PC-3 (cell line): ENCODE measurements at places on chromosomes 12 and 14. TPM values are rescaled to one million over a fixed set of nuclear protein-coding genes. Genes with fewer than 3 reads are reported as not detected.

DNA sequence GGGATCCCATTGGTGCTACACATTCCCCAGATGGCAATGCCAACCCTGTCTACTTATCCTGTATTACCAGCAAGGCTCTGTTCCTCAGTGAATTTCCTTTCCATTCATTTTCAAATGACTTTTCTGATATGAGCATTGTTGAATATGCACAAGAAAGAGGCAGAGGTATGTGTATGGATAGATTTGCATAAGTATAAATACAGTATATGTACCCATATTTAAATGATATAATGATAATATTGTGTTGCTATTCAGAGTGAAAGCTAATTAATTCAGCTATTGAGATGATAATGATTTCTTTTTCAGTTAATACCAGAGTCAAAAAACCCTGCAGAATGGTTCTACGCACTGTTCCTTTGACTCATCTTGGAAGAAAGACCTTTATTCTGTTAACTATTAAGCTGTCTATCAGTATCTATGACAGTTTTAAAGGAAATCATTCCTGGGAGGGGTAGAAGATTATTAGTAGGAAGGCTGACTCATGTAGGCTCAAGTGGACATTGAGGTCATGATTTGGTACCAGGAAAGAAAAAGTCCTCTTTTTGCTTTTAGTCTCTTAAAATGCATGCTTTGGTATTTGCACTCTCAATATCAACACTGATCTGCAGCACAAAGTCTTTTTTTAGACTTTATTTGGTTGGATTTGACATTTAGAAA, 44.9 kb upstream of the GAS2L3 start:
- no peak for DNase-seq

- peak; percentile 76 for DNase-seq
Measured at GRCh38 chr12:124774462-124775167, 89.0 kb downstream of the SCARB1 start.

GRCh38 chr12:78929075-78929418, 64.5 kb downstream of the SYT1 start:
- no peak for DNase-seq

GRCh38 chr12:106774808-106775524, 484 bp downstream of the RIC8B start:
- peak; percentile 12 for DNase-seq

DNA sequence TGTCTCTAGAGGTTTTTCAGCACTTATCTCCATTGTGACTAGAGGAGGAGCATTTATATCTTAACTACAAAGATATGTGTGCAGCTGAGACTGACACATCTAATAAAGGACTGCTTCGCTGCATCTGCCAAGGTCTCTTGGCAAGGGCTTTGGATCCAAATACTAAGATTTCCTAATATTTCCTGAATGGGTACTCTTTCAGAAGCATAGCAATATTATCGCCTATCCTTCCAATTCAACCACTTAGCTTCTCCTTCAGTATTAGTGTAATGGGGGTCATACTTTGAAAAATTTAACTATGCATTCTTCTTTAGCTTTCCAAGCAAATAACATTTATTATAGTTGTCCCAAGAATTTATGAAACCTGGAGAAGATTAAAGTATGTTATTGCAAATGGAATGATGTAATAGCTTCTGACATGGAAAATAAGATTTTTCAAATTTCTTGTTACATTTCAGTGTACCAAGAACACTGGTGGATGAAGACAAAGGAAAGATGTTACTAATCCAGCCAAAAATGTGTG, 243.0 kb upstream of the PDE3A start:
- no peak for DNase-seq

- DNase-seq, result no peak
Measured at GRCh38 chr14:99703381-99703780, 19.3 kb downstream of the CYP46A1 start.

- peak; percentile 32 for DNase-seq
Measured at GRCh38 chr12:65655074-65655493, 169.2 kb upstream of the HMGA2 start.

DNA sequence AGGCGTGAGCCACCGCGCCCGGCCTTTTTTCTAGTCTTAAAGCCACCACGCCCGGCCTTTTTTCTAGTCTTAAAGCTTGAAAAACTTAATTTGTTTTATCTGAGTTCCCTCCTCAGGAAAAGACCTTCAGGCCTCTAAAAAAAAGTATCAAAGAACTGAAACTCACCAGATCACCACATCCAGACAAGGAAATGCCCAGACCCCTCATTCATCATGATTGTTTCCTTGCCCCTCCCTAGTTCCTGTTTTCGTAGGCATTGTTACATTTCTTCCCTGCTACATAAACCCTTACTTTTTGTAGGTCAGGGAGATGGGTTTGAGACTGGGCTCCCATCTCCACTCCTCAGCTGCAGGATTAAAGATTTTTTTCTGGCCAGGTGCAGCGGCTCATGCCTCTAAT, 21.1 kb upstream of the VWF start:
- no peak for DNase-seq

- no peak for DNase-seq
Measured at GRCh38 chr12:57066245-57066644, 12.3 kb downstream of the NEMP1 start.

GRCh38 chr14:33742166-33742565, 208.7 kb downstream of the EGLN3 start:
- no peak for DNase-seq

DNA sequence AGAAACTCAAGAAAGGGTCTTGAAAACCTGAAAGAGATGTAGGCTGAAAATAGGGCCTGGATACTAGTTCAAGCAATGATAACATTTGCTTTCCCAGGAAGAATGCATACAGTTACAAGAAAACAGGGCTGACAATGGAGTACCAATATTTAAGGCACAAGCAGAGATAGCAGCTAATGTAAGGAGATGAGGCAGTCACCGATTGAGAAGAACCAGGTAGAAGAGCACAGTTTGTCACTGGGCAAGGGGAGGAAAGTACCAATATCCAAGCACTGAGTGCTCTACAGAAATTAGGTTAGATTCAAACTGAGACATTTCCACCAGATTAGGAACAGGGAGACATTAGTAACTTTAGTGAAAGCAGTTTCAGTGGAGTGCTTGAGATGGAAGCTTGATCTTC, 19.9 kb downstream of the RPS6KA5 start:
- DNase-seq, result no peak

DNA sequence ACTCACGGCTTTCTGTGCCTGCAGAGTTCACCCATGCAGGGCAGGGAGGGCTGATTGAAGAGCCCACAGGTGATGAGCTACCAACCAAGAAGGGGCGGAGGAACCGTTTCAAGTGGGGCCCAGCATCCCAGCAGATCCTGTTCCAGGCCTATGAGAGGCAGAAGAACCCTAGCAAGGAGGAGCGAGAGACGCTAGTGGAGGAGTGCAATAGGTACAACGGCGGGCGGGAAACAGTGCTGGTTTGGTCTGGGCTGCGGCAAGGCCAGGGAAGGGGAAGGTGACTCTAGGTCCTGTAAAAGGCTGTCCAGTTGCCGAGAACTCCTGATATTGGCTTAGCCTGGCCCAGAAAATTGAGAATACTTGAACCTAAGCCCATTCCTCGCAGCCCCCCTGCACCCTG, 15.2 kb downstream of the HNF1A start:
- DNase-seq, result no peak

- DNase-seq, result peak; percentile 62
Measured at GRCh38 chr12:106645074-106645421, 62.2 kb downstream of the RFX4 start.

GRCh38 chr14:99073431-99073830, 198.6 kb downstream of the BCL11B start:
- DNase-seq, result no peak

GRCh38 chr14:23054000-23054811, 3.1 kb downstream of the CDH24 start:
- no peak for DNase-seq

- no peak for DNase-seq
Measured at GRCh38 chr14:65867333-65867732, 454.8 kb downstream of the FUT8 start.

DNA sequence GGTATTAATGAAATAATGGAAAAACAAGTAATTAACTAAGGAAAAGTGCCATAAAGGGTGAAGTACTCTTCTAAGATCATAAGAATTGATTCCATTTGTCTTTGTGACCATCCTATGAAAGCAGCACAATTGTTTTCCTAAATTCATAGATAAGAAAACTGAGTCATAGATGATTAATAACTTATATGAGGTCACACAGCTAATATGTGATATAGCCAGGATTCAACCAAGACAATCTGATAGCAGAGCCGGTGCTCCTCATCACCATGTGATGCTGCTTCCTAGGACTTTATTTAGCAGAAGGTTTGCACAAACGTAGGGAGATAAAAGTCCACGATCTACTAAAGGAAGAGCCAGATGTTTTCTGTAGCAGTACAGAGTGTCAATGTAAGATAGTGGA, 181.5 kb upstream of the SYT1 start:
- peak; percentile 12 for DNase-seq

DNA sequence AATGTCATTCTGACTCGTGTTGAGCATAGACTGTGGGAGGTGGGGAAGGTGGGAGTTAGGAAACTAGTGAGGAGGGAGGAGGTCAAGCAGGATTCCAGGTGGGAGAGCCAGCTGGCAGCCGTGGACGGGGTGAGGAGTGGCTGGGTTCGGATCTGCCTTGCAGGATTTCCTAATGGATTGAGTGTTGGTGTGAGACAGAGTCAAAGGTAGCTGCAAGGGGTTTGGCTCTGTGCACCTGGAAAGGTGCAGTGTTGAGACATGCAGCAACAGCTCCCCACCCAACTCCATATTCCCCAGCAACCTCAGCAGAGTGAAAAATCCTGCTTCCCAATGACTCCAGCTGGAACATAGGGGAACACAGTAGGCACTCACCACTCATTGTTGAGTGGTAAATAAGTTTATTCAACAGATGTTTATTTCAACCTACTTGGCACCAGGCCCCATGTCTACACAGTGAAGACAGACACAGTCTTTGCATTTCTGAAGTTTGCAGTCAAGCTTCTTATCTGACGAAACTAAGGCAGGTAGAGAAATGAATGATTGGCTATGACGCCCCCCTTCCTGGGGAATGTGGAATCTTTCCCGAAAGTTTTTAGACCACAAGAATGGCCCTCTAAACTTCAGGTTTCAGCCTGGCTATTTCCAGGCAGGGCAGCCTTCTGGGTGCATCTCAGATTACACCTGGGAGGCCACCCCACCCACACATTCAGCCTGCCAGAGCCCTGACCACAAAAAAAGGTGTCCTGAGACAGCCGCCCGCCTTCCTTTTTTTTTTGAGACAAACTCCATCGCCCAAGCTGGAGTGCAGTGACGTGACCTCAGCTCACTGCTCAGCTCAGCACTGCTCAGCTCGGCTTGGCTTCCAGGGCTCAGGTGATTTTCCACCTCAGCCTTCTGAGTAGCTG, 37.9 kb upstream of the PLEKHG6 start:
- peak; percentile 87 for DNase-seq

DNA sequence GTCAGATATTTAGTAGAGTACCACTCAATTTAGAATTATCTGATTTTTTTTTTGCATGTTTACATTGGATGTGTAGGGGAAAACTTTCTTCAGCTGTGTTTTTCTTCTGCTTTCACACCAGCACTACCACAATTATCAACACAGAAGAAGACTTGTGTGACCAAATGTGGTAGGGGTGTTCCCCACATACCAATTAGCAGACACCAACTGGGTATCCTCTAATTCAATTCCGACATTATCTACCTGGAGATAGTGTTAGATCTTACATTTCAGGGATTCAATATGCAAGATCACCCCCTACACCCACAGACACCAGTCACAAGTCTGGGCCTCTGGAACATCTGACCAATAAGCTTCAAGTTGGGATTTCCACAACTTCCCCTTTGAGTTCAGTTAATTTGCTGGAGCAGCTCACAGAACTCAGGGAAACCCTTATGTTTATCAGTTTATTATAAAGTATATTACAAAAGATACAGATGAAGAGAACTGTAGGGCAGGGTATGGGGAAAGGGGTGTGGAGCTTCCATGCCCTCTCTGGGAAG, 4.1 kb upstream of the KLRG1 start:
- no peak for DNase-seq

- DNase-seq, result no peak
Measured at GRCh38 chr14:105389976-105390848, 8.1 kb upstream of the TEX22 start.

DNA sequence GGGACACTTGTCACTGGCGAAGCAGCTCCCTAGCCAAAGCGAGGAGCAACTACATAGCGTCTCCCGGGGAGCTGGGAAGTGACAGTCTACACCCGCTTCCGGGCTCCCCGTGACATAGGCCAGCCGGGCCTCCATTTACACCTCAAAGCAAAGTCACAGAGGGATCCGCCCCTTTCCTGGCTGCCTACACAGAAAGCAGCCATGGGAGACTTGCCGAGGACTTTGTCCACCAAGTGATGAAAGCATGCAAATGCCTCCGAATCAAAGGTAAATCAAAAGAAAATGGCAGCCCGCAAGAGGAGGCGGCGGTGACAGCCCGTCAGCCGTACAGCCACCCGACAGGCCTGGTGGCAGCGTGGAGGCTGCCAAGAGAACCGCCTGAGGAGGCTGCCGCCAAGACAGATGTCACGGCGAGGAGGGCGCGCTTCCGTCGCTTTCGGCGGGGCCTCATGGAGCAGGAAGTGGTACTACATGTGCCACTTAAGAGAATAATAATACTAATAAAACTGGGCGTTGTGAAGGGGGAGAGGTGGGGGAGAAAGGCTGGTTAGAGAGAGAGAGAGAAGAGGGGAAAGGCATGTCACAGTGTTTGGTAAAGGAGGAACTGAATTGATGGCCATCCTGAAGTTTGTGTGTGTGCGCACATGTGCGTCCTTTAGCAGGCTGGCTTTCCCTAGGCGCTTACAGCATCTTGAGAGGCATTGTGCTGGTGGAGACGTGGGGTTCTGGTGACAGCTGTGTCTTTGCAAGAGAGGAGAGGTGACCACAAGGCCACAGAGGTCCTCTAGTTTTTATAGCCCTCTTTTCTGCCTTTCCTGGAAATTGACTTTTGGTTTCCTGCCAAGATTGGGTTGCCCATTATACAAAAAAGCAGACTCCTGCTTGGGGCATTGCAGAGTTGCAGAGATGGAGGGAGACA, 661.7 kb downstream of the VRK1 start:
- DNase-seq, result no peak

GRCh38 chr14:65072937-65073336, 29.4 kb downstream of the MAX start:
- no peak for DNase-seq

- DNase-seq, result no peak
Measured at GRCh38 chr12:29563636-29564035, 66.2 kb upstream of the OVCH1 start.

DNA sequence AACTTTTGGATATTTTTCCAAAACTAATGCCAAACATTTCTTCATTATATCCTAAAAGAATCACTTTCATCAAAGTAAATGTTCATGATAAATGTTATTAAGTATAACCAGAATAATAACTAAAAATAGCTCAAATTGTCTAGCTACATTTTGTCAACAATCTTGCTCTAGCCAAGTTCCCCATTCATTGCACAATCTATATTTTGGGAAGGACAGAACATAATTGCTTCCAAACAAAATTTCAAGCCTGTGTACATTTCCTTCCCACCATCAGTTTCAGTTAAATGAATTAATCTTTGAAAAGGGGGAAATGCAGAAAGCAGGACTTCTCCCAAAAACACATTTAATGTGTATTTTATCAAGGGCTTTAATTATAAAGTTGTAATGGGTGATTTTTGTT, 98.0 kb upstream of the PLEKHG7 start:
- DNase-seq, result no peak

VDR gene
- total RNA-seq, result 19.6 and 19.9 TPM in 2 replicates

TRIM9 gene
- total RNA-seq, result 2.5 and 2.6 TPM in 2 replicates

RNASE2 gene
- total RNA-seq, result not detected in 2 replicates

OR6S1 gene
- not detected in 2 replicates for total RNA-seq

RDH16 gene
- total RNA-seq, result 0.73 and 0.86 TPM in 2 replicates

RFX4 gene
- total RNA-seq, result not detected in 2 replicates

KERA gene
- not detected in 2 replicates for total RNA-seq

PLA2G1B gene
- not detected in 2 replicates for total RNA-seq

AKAP3 gene
- 1.1 and 1.9 TPM in 2 replicates for total RNA-seq

POTEG gene
- 0.12 TPM in 1 of 2 replicates, not detected in the other for total RNA-seq

GSG1 gene
- total RNA-seq, result 0.77 TPM in 1 of 2 replicates, not detected in the other

BHLHE41 gene
- 77.6 and 81.0 TPM in 2 replicates for total RNA-seq

SLC38A4 gene
- not detected in 2 replicates for total RNA-seq

MAPK1IP1L gene
- total RNA-seq, result 73.9 and 75.9 TPM in 2 replicates
